Renal pelvis (tissue), 12 donors: ENCODE measurements at places on chromosomes 5 and 9. TPM values are rescaled to one million over a fixed set of nuclear protein-coding genes. Genes with fewer than 3 reads are reported as not detected.
A peak's percentile ranks its signal among the peaks of the same experiment; 100 is the strongest.

The ZNF618 gene
- polyA plus RNA-seq = 45.8 TPM

DNA sequence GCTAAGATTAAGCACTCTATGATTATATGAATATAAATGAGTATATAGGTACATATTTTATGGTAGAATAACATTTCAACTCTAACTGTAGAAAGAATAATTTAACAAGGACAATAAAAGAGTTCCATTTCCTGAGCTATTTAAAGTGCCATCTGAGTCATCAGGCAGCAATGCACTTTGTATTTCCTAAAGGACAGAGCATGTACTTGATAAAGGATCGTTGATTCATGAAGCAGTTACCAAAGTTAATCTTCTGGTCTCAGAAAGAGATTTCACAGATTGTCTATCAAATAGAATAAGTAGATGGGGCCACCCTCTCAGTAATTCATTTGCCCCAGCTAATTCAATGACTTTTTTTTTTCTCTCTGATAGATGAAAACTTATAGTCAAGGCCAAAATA is 747.8 kb downstream of the CDH18 start:
- no peak for DNase-seq

- no peak for DNase-seq
Observed at GRCh38 chr9:106830527-106831150, 32.3 kb upstream of the ZNF462 start.

DNA sequence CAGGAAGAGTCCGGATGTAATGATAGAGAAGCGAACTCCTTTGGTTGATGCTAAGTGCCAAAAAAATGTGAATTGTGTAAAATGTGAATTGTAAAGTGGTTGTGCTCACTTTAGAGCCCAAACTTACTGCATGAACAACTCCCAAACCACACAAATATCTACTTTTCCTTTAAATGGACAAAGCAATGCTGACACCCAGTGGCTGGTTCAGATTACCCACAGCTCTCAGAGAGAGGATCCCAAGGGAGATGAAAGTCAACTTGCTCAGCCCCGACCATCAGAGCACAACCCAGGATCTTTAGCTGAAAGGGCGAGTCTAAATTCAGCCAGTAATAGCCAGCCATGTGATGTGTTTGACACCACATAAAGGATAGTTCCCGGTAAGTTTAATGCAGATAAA is 133.7 kb downstream of the NMUR2 start:
- DNase-seq = peak; percentile 4

The FAM221B gene
- polyA plus RNA-seq = 0.09 TPM

- no peak for DNase-seq
Observed at GRCh38 chr5:79236970-79237739, 1.2 kb downstream of the JMY start.

The SPATA31D4 gene
- polyA plus RNA-seq = not detected

DNA sequence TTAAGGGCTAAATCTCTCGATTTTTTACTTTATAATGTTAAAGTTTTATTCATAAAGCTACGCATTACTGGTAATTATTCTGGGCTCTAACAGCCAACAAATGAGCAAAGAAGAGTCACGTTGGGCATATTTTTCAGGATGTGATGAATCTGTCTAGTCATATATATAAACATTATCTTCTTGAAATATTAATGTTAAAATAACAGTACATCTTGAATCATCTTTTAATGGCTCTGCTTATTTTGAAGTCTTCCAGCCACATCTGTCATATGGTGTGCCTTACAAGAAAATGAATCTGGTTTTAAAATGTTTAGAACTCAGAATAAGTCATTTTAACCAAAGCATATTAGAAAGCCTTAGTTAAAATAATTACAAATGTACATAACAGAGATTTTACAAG is 96.9 kb downstream of the CWC27 start:
- DNase-seq = no peak

DNA sequence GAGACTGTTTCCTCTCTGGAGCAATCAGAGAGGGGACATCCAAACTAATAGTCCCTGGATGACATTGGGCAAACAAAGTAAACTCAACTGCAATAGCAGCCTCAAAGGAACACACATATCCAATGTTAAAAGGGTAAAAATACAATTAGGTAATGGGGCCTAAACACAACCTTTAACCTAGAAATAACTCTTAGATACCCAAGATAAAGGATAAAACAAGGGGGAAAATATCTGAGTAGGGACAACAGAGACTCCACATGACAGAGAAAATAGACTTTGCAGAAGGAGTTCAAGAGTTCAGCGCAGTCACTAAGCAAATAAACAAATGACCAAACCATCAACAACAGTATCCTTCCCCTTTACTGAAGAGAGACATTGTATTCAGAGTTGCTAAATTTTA is 149.3 kb downstream of the FBXO4 start:
- no peak for DNase-seq

The BRD9 gene
- 44.0 TPM for polyA plus RNA-seq

DNA sequence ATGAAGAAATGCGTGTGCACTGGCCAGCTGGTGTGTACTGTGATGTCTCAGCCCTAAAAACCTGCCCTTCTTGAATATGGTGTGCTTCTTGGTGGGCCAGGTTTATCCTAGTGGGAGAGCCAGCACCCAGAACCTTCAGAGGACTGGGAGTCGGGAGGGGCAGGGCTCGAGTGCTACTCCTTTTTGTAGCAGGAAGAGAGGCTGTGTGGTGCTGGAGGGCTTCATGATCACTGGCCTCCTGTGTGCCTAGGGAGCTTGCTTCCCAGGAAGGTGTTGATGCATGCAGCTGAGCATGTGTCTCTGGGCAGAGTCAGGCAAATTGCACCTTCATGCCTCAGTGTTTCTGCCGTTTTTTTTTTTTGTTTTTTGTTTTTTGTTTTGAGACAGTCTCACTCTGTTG is 20.0 kb downstream of the PHF2 start:
- no peak for DNase-seq

DNA sequence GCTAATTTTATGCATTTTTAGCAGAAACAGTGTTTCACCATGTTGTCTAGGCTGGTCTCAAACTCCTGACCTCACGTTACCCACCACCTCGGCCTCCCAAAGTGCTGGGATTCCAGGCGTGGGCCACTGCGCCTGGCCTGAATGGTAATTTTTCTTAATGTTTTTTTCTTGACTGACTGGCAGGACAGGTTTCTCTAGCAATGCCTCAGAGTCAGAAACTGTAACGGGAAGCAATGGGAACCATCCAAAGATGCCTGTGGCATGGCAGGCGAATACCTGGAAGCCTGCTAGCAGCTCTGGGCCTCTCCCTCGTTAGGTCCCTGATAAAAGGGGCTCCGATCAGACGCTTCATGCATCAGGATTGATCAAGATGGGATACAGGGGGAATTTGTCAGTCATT is 639.2 kb downstream of the NR2F1-AS1 start:
- peak; percentile 56 for DNase-seq

GRCh38 chr9:69900406-69900805 is 79.8 kb downstream of the CFAP95 start:
- no peak for DNase-seq

DNA sequence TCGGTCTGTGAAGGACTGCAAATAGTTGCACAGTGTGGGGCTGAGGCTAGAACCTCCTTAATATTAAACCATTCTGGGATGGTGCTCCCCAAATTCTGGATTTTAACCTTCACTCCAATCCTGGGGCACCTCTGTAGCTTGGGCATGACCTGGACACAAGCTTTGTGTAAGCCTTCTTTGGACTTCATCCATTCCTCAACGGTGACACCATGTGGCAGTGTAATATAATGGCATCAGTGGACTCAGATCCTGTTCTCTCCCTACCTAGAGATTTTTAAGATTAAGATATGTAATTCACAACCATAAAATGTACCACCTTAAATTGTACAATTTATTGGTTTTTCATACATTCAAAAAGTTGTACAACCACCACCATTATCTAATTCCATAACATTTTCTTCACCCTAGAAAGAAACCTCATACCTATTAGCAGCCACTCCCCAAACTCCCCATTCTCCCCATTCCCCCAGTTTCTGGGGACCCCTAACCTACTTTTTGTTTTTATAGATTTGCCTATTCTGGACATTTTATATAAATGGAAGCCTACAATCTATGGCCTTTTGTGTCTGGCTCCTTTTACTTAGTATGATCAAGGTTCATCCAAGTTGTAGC is 4.8 kb upstream of the PLGRKT start:
- DNase-seq = peak; percentile 28

- DNase-seq = no peak
Observed at GRCh38 chr9:114343471-114344187, 14.0 kb downstream of the ORM2 start.

The CKS2 gene
- 84.6 TPM for polyA plus RNA-seq

The TAS2R1 gene
- polyA plus RNA-seq = not detected

DNA sequence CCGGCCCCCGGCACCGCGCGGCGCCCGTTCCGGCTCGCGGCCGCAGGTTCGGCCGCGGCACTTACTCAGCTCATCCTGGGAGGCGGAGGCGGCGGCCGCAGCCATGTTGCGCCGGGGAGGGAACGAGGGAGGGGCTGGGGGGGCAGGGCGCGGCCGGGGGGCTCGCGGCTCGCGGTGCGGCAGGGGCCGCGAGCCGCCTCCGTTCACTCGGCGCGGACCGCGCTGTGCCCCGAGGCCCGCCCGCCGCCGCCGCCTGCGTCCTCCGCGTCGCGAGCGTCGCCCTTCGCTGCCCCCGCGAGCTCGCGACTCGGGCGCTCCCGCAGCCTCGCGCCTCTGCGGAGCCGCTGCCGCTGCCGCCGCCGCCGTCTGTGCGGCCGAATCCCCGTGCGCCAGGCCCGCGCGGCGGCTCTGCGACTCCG is 735 bp downstream of the ECPAS start:
- no peak for DNase-seq

- no peak for DNase-seq
Observed at GRCh38 chr5:181153814-181154213, 6.4 kb downstream of the OR2V2 start.

The TRAF2 gene
- 17.4 TPM for polyA plus RNA-seq

GRCh38 chr5:139410121-139410992 is 6.5 kb upstream of the SPATA24 start:
- no peak for DNase-seq

DNA sequence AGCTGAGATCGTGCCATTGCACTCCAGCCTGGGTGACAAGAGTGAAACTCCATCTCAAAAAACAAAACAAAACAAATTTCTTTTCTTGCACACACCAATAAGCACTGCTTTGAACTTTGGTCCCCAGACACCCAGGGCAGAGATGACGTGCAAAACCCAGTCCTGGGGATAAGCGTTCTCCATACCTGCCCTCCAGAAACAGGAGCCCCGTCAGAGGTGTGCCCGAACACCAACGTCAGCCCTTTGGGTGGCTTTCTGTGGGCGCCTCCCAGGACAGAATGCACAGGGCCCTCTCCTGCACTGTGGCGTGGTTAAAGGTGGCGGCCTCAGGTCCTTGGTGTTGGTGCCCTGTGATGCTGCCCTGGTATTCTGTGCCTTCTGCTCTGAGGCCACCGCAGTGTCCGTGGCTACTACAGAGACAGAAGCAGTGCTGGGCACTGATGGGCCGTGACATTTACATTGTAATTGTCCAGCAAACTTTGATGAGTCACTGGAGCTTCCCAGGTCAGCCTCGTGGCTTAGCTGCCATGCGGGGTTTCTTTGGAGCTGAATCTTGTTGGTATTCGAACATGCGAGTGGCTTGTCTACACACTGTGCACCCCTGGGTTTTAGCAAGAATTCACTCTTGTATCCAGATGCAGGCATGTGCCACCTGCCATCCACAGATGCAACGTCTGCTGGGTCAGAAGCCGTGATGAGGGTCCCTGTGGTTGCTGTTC is 9.8 kb downstream of the PPP1R26 start:
- DNase-seq = no peak

DNA sequence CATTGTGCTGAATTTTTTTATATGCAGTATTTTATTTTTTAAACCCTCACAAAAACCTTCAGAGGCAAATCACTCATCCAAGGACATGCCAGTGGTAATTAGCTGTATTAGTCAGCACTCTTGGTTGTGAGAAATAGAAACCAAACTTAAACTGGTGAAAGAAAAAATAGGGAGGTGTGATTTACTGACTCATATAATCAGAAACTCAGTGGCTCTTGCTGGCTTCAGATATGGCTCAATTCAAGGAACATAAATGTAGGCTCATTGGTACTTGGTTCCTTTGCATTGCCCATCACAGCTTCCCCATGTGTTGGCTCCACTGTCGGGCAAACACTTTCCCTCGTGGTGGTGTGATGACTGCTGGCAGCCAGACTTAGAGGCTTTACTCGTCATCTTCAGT is 497.2 kb downstream of the MAT2B start:
- DNase-seq = no peak

- no peak for DNase-seq
Observed at GRCh38 chr5:159103086-159103485, 3.4 kb upstream of the EBF1 start.

The RNF20 gene
- 60.6 TPM for polyA plus RNA-seq

- DNase-seq = no peak
Observed at GRCh38 chr9:73357607-73358006, 205.9 kb downstream of the ANXA1 start.

The LCN2 gene
- 0.49 TPM for polyA plus RNA-seq

DNA sequence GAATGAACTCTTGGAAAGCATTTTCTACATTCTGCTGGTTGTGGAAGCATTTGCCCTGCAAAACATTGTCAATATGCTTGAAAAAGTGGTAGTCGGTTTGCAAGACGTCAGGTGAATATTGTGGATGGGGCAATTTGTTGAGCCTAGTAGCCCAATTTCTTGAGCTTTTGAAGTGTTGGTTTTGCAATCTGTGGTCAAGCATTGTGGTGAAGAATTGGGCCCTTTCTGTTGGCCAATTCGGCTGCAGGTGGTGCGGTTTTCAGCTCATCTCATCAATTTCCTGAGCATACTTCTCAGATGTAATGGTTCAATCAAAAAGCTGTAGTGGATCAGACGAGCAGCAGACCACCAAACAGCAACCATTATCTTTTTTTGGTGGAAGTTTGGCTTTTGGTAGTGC is 426.8 kb upstream of the CDH9 start:
- no peak for DNase-seq
